ENCODE measurements at places on chromosomes 16 and 17. TPM values are rescaled to one million over a fixed set of nuclear protein-coding genes. Genes with fewer than 3 reads are reported as not detected.

Gene SNRNP25
- 33.4 TPM for total RNA-seq

Gene LRRC75A
- total RNA-seq, result 1.2 TPM

Gene CYGB
- total RNA-seq, result not detected

Gene RAB40B
- total RNA-seq, result 1.4 TPM

Gene KCNAB3
- total RNA-seq, result 8.4 TPM

Gene BIRC5
- total RNA-seq, result 86.1 TPM

Gene SLC5A10
- not detected for total RNA-seq

Gene CORO1A
- total RNA-seq, result 1,754 TPM

Gene KRTAP9-8
- not detected for total RNA-seq

Gene CASKIN1
- 1.4 TPM for total RNA-seq

Gene FAM20A
- total RNA-seq, result not detected

Gene ADPRM
- total RNA-seq, result 15.3 TPM

Gene CRYBA1
- total RNA-seq, result not detected

Gene HBA2
- total RNA-seq, result not detected

Gene MLST8
- 33.7 TPM for total RNA-seq

Gene CRHR1
- total RNA-seq, result not detected

Gene KRTAP1-1
- total RNA-seq, result not detected

Gene FGF11
- total RNA-seq, result 8.9 TPM

Gene CACNG3
- total RNA-seq, result not detected

Gene SMTNL2
- not detected for total RNA-seq

Gene KRTAP1-4
- not detected for total RNA-seq

Gene ZNF385C
- not detected for total RNA-seq

Gene PITPNM3
- 0.63 TPM for total RNA-seq

Gene KRTAP4-5
- total RNA-seq, result not detected

Gene ZNF319
- 19.8 TPM for total RNA-seq

Gene ELMO3
- 7.3 TPM for total RNA-seq

Gene PMP22
- not detected for total RNA-seq

Gene CACNB1
- total RNA-seq, result 24.0 TPM

Gene GDPD3
- total RNA-seq, result 11.5 TPM

Gene FN3K
- total RNA-seq, result 3.7 TPM

Gene SYT17
- total RNA-seq, result not detected

Gene CCDC144A
- total RNA-seq, result 5.3 TPM

Gene CA7
- total RNA-seq, result 0.13 TPM

Gene TPSD1
- not detected for total RNA-seq

Gene SPATA22
- not detected for total RNA-seq

Gene BPTF
- 94.5 TPM for total RNA-seq

Gene VAT1L
- total RNA-seq, result not detected

Gene COX4I1
- total RNA-seq, result 456 TPM

Gene SUZ12
- total RNA-seq, result 61.2 TPM

Gene OR2C1
- not detected for total RNA-seq

Gene KRT32
- not detected for total RNA-seq

Gene SEPTIN12
- total RNA-seq, result not detected

Gene TAC4
- total RNA-seq, result not detected

Gene PYY
- total RNA-seq, result not detected

Gene CIBAR2
- not detected for total RNA-seq

Gene TP53I13
- total RNA-seq, result 118 TPM

Gene CDH1
- 0.18 TPM for total RNA-seq

Gene PPL
- total RNA-seq, result 0.08 TPM

Gene TMC7
- not detected for total RNA-seq

Measured in activated CD4-positive, alpha-beta memory T cell treated with anti-CD3 and anti-CD28 coated beads, Interleukin-2, amount 10 ng/mL, durations not matched to agents 7 days and 5 days (primary cell).